SJCRH30 (cell line): ENCODE measurements at places on chromosomes 1 and 21. TPM values are rescaled to one million over a fixed set of nuclear protein-coding genes. Genes with fewer than 3 reads are reported as not detected.

- DNase-seq: no peak
These were observed 349.3 kb downstream of the RGS7 start for GRCh38 chr1:241007668-241008067.

Gene PBX1
- 39.0 and 39.1 TPM in 2 replicates for total RNA-seq

- no peak for DNase-seq
These were observed 12.2 kb upstream of the RIPK4 start for GRCh38 chr21:41778930-41779600.

Gene CR1
- total RNA-seq: 0.16 TPM in 1 of 2 replicates, not detected in the other

- peak; percentile 42 for DNase-seq
These were observed 78.2 kb upstream of the FGGY start for GRCh38 chr1:59218521-59219236.
